ENCODE measurements at places on chromosomes 7 and 10. TPM values are rescaled to one million over a fixed set of nuclear protein-coding genes. Genes with fewer than 3 reads are reported as not detected.

DNA sequence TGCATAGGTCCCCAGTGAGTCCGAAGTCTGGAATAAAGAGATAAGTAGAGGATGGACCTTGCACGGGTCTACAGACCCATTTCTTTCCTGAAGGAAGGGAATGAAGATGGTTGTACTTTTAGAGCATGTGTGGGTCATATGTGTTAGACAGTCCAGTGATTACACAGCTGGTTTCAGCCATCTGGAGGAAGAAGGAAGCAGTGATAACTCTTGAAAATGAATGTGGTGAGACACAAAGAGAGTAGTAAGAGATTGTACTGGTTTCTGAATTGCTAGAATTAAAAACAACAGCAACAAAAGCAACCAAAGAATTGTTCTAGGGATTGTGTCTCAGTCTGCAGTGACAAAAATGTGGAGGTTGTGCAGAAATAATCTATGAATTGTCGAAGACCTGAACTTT, 258.9 kb downstream of the SUGCT start:
- no peak for DNase-seq

- DNase-seq = no peak
Observed at GRCh38 chr7:42763137-42763551, 148.7 kb downstream of the C7orf25 start.

DNA sequence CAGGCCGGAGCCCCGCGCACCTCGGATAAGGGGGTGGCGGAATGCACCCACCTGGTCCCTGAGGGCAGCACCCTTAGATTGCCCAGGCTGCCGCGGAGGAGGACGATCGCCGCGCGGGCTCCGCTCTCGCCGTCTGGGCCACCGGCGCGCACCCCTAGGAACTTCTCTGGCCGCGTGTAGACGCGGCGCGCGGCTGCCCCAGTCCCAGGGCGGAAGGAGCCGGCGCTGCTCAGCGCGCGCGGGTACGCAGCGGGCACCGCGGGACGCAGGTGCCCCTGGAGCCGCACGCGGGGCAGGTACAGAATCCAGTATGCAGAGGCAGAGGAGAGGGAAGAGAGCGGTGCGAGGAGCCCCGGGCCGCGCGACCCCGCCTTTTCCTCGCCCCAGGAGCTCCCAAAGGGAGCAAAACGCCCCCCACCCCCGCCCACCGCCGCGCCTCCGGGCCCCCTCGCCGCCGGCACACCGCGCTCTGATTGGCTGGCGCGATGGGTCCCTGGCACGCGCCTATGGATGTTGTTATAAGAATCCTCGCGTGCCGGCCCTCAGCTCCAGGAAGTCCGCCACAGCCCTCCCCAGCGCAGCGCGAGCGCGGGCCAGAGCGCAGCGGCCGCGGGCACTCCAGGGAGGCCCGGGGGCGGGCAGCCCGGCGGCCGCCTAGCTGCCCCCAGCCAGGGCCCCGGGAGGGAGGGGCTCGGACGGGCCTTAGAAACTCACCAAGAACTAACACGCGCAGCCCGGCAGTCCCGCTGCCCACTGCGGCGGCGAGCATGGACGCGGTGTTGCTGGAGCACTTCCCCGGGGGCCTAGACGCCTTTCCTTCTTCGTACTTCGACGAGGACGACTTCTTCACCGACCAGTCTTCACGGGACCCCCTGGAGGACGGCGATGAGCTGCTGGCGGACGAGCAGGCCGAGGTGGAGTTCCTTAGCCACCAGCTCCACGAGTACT, at the start of gene PTF1A:
PTF1A (plus strand) TSS at position 549 of the 948 bp plus-strand sequence; CDS start at position 768, 219 bp downstream.
- DNase-seq = no peak

DNA sequence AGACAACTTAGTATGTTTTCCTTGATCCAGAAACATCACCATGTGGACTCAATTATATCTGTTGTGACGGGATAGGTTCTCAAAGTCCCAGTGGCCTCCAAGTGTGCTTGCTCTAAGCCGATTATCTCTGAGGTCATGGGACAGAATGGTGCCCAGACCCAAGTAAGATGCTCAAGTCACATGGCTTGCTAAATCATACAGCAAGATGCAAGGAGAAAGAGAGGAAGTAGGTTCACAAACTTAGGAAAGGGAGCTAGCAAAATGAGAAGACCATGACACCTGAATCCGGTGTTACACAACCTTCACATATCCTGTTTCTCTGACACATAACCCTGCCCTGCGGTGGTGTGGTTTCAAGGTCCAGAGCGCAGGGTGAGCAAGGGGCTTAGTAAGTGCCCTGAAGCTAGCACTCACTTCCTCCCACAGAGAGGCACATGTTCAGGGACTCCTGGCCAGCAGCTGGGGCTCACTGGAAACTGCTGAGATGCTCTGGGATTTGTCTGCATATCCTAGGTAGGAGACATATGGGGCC, 590.9 kb upstream of the ANKRD30A start:
- no peak for DNase-seq

Gene ZNF736
- 15.1 TPM for total RNA-seq

DNA sequence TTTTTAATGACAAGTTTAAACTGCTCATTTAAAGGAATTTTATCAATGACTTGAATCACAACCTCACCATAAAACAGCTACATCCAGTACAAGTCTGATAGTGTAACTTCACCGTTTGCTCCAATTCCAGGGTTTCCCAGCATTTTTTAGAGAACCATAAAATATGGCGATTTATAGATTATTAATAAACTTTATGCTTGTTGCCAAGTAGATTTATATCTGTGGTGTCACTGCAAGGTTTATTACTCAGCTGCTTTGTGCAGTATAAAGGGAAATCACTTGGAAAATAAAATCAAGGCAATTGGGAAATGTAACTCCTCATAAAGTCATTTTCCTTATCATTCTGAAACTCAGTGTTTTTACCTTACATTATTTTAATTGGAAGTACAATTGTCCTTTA, 64.0 kb upstream of the ADAM12 start:
- DNase-seq = no peak

DNA sequence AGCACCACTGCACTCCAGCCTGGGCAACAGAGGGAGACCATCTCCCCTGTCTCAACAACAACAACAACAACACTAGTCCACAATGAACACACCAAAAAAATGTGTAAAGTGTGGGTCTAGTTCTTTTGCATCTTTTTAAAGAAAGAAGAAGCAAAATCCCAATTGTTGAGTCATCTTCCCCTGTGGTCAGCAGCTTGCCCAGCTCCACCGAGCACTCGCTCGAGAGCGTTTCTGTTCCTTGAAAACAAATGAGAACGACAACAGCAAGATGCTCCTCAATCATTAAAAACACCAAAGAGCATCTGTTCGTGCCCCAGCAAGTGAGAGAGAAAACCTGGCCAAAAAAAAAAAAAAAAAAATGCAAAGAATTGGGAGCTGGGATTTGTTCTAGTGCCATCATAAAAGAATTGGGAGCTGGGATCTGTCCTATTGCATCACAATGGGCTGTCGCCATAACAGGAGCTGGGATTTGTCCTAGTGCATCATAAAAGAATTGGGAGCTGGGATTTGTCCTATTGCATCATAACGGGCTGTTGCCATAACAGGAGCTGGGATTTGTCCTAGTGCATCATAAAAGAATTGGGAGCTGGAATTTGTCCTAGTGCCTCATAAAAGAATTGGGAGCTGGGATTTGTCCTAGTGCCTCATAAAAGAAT, 118.1 kb downstream of the PTPRN2 start:
- no peak for DNase-seq

Gene CASP2
- total RNA-seq = 33.7 TPM

- no peak for DNase-seq
Observed at GRCh38 chr7:70494225-70495032, 637.5 kb upstream of the GALNT17 start.

GRCh38 chr7:144459635-144460034, 56.1 kb upstream of the NOBOX start:
- DNase-seq = no peak

GRCh38 chr7:33886149-33886623, 19.2 kb upstream of the BMPER start:
- no peak for DNase-seq

Gene FOXP2
- total RNA-seq = 10.1 TPM

DNA sequence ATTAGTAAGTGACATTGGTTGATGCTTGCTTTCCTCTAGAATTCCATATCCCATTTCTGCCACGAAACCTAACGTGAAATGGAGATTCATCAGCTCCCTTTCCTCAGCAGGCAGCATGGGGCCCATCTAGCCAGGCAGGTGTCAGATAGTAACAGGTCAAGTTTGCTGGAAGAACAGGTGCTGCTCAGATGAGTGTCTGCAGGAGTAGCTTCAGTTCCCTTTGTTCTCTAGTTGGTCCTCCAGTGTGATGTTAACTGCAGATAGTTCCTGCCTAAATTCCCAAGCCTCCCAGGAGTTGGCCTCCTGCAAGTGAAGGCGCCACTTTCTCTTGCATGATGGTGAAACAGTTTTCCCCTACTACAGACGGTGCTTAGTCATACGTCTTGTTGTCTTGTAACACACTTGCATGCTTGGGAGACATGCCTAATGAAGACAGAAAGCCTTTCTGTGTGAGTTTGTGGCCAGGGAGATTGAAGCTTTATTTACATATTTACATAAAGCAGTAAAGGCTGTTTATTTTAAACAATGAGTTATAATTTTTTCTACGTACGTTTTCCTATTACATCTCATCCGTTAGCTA, 175.4 kb downstream of the CHN2 start:
- DNase-seq = no peak

GRCh38 chr7:216360-217300, 24.3 kb downstream of the FAM20C start:
- DNase-seq = no peak

GRCh38 chr7:33714208-33714607, 191.1 kb upstream of the BMPER start:
- DNase-seq = no peak

- no peak for DNase-seq
Observed at GRCh38 chr10:132319853-132320653, 11.9 kb upstream of the LRRC27 start.

Gene OR9A2
- not detected for total RNA-seq

- no peak for DNase-seq
Observed at GRCh38 chr10:25502453-25502852, 327.7 kb downstream of the GPR158 start.

Gene OGDHL
- 0.30 TPM for total RNA-seq

- DNase-seq = no peak
Observed at GRCh38 chr10:27950242-27950564, 48.7 kb downstream of the ODAD2 start.

GRCh38 chr7:42940985-42941847, 9.0 kb downstream of the MRPL32 start:
- DNase-seq = peak; percentile 83

- DNase-seq = no peak
Observed at GRCh38 chr7:47253650-47254080, 328.2 kb downstream of the TNS3 start.

- no peak for DNase-seq
Observed at GRCh38 chr7:80643336-80643915, 5.0 kb downstream of the CD36 start.

GRCh38 chr10:25061125-25061524, 44.7 kb downstream of the THNSL1 start:
- DNase-seq = no peak

- peak; percentile 45 for DNase-seq
Observed at GRCh38 chr7:44059219-44060090, 5.9 kb downstream of the PGAM2 start.

Gene RSPH10B
- total RNA-seq = 2.7 TPM
